H1 (cell line): ENCODE measurements at places on chromosomes 3 and 15. TPM values are rescaled to one million over a fixed set of nuclear protein-coding genes. Genes with fewer than 3 reads are reported as not detected.

IGDCC3 gene
- polyA plus RNA-seq: 26.8 and 42.3 TPM in 2 replicates

ST3GAL6 gene
- polyA plus RNA-seq: 2.6 and 3.3 TPM in 2 replicates

SAMMSON gene
- polyA plus RNA-seq: not detected in 2 replicates

CLDN11 gene
- polyA plus RNA-seq: 4.8 and 8.1 TPM in 2 replicates

APBA2 gene
- 19.0 and 20.4 TPM in 2 replicates for polyA plus RNA-seq

SLC28A2 gene
- 0.11 TPM in 1 of 2 replicates, not detected in the other for polyA plus RNA-seq

CD96 gene
- polyA plus RNA-seq: 0.02 TPM in 1 of 2 replicates, not detected in the other

DNAH1 gene
- 1.0 and 1.9 TPM in 2 replicates for polyA plus RNA-seq

SIDT1 gene
- 0.03 and 0.06 TPM in 2 replicates for polyA plus RNA-seq

ATXN7 gene
- polyA plus RNA-seq: 16.8 and 17.1 TPM in 2 replicates

MAN2C1 gene
- 56.3 and 92.9 TPM in 2 replicates for polyA plus RNA-seq

GRAMD2A gene
- polyA plus RNA-seq: 0.57 and 0.66 TPM in 2 replicates

LRRC31 gene
- polyA plus RNA-seq: not detected in 2 replicates

C3orf22 gene
- not detected in 2 replicates for polyA plus RNA-seq

REC114 gene
- 0.12 TPM in 1 of 2 replicates, not detected in the other for polyA plus RNA-seq

COL6A6 gene
- 0.02 TPM in 2 replicates for polyA plus RNA-seq

NEK11 gene
- 0.28 and 0.60 TPM in 2 replicates for polyA plus RNA-seq

ATP6V1A gene
- 9.7 and 15.4 TPM in 2 replicates for polyA plus RNA-seq

GOLGA8G gene
- polyA plus RNA-seq: not detected in 2 replicates

C2CD4A gene
- not detected in 2 replicates for polyA plus RNA-seq

A4GNT gene
- not detected in 2 replicates for polyA plus RNA-seq

ATP13A5 gene
- polyA plus RNA-seq: not detected in 2 replicates

ARGFX gene
- not detected in 2 replicates for polyA plus RNA-seq

NRROS gene
- polyA plus RNA-seq: 6.8 and 7.3 TPM in 2 replicates

PAK2 gene
- polyA plus RNA-seq: 8.5 and 13.1 TPM in 2 replicates

ZPLD1 gene
- not detected in 2 replicates for polyA plus RNA-seq

POU1F1 gene
- polyA plus RNA-seq: not detected in 2 replicates

CYP1A2 gene
- polyA plus RNA-seq: not detected in 2 replicates

GATA2 gene
- 0.03 and 0.22 TPM in 2 replicates for polyA plus RNA-seq
